GM10248 (cell line): ENCODE measurements at places on chromosomes 16 and 17.

DNA sequence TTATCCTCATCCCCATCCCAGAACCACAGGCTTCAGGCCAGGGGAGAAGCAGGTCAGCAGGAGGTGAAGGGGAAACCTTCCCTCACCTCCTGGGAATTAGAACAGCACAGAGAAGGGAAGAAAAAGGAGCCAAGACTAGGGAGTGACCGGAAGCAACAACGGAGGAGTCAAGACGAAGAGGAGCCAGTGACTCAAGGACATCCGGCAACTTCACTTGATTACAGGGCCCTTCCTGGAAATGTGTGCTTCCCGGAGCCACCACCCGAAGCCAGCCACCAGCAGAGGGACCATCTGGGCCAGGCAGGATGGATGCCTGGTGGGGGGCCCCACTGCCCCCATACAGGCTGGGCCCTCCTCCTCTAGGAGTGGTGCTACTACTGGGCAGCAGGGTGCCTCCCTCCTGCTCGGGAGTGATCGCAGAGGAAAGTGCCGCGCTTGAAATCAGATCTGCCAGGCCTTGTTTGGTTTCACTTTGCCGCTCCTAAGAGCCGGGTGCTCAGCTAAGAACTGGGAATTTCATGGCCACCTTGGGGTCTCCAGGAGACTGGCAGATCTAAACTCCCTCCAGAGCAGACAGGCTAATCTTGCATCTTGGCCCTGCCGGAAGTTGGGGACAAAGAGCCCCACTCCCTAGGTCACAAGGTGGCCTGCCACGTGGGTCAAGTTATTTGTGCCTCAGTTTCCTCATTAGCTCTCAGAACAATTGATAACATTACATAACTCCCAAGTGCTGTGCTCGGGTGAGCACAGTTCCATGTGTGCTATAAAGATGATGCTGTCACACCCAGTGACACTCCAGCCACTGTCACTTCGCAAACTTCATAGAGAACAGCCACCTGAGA, 6.6 kb downstream of the CDC42EP4 start:
- DNase-seq = no peak

GRCh38 chr17:66567234-66568170, 265.1 kb downstream of the PRKCA start:
- DNase-seq = peak; percentile 71

- DNase-seq = no peak
Measured at GRCh38 chr17:76911299-76912017, 43.3 kb downstream of the MGAT5B start.

- DNase-seq = peak; percentile 36
Measured at GRCh38 chr16:78437352-78437968, 338.0 kb downstream of the WWOX start.

DNA sequence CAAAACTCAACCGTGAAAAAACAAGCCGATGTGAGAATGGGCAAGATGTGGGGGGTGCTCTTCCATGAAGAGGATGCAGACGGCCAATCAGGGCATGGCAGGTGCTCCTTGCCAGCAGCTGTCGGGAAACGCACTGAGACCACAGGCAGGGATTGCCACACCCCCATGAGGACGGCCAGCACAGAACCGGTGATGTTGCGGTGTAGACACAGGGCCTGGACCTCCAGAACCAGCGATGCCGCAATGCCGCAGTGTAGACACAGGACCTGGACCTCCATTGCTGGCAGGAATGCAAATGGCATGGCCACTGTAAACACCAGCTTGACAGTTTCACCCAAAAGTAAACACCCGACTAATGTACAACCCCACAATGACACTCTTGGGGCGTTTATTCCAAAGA, 164.9 kb downstream of the BANP start:
- no peak for DNase-seq

GRCh38 chr17:70520447-70520846, 351.1 kb downstream of the KCNJ2 start:
- DNase-seq = no peak

DNA sequence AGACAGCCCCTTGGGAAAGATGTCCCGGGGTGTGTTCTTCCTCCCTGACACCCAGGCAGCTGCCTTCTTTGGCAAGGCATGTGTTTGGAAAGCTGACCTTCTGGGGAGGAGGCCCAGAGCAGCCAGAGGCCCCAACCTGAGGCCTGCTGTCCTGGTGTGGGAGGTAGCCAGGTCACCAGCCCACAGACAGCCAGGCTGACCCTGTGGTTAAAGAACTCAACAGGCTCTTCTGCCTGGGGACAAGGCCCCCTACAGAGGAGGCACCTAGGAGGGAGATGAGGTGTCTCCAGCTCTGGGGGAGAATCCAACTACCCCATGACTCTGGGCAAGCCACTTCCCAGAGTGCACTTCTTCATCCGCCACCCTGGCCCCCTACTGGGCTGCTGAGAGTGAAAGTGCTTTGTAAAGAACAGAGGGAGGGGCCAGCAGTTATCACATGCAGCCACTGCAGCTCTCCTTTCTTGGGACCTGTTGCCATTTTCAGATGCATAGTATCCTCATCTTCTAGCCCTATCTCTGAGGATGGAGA, 13.1 kb upstream of the SREBF1 start:
- DNase-seq = peak; percentile 78

DNA sequence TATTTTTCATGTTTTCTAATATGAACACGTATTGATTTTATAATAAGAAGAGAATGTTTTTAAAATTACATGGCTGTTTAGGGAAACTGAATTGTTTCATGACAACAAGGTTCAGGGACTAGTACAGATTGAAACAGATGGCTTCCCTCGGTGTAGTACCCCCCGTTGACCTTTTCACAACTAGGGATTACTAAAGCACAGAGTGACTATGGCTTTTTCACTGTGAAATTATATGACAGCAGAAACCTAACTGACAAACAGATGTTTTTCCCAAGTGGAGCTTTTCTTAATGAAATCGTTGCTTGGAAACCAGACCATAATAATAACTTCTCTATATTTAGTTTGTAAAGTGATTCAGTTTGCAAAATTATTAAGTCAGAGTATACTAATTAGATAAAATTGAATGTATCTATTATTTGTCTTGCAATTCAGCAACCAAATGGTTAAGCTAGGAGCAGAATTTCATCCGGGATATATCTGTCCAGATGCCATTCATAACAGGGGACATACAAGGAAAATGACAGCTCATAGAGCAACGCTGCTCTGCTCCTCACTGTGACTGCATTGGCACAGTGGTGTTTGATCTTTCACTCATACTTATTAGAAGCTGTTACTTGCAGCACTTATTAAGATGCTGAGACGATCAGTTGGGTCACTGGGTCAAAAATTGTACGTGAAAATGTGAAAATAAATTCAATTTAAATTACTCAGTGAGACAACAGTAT, 111.7 kb downstream of the TANGO6 start:
- DNase-seq = no peak
